ENCODE measurements at places on chromosomes 16 and 17.

DNA sequence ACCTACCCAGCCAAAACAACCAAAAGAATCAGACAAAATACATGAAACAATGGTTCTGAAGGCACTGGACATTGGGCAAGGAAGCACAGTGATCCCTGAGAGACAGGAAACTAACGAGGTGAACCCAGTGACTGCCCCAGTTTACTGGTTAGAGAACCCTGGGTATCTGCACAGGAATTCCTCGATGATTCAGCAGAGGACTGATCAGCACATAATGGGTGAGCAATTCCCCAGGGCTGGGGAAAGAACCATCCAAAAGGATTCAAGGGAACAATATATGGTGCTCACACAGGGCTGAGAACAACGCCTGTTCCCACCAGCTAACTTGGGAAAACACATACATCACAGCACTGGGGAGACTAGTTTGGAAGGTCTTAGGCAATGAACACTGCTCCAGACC is 167.2 kb downstream of the PARN start:
- DNase-seq, result no peak

DNA sequence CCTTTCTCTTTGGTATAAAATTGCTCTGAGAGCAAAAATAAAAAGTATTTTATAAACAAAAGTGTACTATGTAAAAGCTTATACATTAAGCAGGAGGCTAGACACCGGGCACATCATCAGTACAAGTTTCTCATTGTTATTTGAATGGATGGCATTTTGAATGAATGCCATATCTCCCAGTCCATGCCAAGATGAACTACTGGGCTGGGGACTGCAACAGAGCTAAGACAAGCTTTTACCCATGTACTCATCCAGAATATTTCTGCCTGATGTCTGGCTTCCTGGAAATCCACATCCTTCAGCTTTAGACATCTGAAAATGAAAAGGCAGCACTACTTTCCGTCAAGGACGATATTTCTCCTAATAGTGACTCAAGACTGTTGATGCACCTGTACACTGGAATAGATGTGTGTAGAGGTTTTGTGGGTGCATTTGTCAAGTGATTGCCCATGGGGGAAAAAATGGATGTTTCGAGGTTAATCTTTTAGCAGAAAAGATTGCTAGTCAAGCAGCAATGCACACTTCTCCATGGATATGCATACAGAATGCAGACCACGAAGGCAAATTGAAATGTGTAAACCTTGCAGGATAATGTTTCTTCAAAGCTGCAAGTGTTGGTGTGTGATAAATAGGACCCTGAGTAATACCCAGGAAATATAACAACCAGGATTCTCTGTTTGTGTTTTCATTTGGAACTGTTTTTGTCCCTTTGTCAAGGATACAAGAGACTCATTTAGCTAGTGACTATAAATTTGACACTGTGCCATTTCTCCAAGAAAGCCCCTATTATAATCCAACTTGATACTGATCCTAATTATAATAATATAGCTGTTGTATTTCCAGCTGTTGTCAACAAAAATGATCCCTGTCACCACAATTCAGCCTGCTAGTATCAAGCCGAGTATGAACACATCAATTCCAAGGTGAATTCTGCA is 173.8 kb downstream of the CDH8 start:
- DNase-seq, result no peak

GRCh38 chr16:52581530-52581929 is 34.6 kb upstream of the TOX3 start:
- DNase-seq, result no peak

GRCh38 chr17:68612923-68613292 is 11.7 kb upstream of the FAM20A start:
- DNase-seq, result no peak

DNA sequence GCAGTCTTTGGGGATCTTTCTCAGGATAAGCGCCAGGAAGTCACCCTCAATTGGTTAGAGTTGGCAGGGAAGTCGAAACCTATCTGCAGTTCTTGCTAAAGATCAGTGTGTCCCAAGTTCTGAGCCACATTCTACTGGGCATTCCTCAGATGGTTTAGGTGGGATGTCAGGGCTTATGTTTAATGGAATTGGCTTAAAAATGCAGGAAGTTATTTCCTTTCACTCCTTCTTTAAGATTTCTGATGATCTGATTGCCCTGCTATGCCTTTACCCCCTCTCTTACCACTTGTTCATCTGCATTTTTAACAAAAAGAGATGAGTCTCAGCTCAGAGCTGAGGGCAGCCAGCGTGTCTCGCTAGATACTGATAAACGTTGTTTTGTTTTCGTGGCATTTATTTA is 30.8 kb downstream of the FOXL1 start:
- DNase-seq, result no peak

GRCh38 chr17:7626956-7627249 is 718 bp downstream of the SAT2 start:
- DNase-seq, result no peak

- no peak for DNase-seq
Observed at GRCh38 chr16:17083628-17084027, 387.1 kb downstream of the XYLT1 start.

DNA sequence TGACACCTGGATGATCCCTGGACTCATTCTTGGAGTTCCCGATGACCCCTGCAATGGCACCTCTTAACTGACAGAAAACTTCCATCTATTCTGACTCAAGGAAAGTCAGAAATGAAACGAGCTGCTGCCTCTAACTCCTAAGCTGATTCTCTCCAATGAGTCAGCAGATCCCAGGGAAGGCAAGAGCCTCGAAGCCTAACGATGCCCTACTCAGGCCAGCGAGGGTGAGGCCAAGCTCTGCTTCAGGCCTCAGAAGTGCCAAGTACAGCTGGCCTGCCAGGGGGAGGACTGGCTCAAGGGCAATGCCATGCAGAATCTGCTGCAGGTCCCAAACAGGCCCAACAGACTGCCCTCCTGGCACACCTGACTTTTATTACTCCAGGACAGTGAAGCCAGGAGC is 36.3 kb downstream of the PLXDC1 start:
- DNase-seq, result no peak

GRCh38 chr16:85471469-85472431 is 141.4 kb upstream of the GSE1 start:
- no peak for DNase-seq

GRCh38 chr16:67024384-67025209 is 4.4 kb upstream of the CBFB start:
- no peak for DNase-seq

- no peak for DNase-seq
Observed at GRCh38 chr16:50253514-50253910, 12.8 kb upstream of the ADCY7 start.

DNA sequence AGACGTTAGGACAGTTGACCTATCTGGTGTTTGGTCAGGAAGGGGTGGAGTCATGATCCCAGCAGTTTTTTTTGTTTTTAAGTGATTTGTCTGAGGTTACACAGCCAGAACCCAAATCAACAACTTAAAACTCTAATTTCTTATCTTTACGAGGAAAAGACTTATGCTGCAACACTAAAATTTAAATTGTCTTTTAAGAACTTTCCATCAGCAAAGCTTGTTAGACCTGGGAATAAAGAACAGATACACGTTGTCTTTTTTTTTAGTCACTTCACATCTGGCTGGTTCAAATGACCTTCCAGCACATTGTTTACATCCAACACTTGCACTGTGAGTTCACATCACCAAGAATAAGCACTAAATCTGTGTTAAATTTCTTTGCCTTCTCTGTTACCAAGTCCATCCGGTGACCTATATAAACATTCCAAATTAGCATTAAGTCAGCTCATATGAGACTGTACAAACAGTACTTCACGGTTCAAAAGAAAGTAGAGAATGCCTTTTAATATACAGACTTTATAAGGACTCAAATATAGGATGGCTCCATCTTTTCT is 115.0 kb downstream of the HS3ST2 start:
- DNase-seq, result no peak

- DNase-seq, result no peak
Observed at GRCh38 chr17:28716740-28717577, 709 bp downstream of the RAB34 start.

- no peak for DNase-seq
Observed at GRCh38 chr17:17590883-17591354, 589 bp downstream of the PEMT start.

DNA sequence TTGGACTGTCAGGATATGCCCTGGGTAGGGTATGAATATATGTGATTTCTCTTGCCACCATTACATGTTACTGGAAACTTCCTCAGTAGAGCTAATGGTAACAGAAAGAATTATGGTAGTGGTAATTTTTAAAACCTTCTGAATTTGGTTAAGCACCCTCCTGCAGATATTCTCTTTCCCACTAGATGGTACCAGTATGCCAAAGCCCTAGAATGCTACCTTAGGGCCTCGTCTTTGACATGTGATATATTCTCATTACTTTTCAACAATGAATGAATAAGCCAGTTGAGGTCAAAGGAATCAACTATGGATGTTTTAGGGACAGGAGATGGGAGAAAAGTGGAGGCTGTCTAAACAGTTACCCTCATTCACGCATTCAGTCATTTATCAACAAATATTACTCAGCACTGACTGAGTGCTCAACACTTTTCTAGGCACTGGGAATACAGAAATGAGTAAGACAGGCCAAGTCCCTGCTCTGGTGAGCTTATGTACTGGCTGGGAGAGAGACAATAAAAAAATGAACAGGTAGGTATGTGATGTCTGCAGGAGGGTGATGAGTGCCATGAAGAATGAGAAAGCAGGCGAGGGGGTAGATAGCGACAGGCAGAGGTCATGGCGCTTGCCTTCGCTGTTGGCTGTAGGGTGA is 14.7 kb downstream of the CDH13 start:
- no peak for DNase-seq

GRCh38 chr16:57648125-57648524 is 19.7 kb downstream of the ADGRG1 start:
- no peak for DNase-seq

- DNase-seq, result no peak
Observed at GRCh38 chr17:1422885-1423284, 22.9 kb upstream of the YWHAE start.

DNA sequence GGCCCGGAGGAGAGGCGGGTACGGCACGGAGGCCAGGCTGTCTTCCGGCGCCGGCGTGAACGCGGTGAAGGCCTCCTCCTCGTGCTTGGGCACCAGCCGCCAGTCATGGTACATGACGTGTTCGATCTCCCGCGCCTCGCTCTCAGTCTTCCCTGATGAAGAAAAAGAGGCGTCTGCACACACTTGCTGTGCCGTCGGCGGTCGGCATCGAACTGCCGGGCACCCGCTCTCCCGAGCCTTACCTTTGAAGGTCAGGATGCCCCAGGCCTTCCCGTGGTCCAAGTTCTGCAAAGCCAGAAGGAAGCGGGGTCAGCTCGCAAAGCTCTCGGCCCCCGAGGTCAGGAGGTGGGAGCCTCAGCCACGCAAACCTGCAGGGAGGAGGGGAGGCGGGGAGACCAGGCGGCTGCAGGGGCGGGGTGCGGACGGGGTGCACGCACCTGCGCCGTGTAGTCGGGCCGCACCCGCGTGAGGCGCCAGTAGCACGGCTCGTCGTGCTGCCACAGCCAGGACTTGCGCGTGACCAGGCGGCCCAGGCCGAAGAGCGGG is at the start of gene EME2:
Gene EME2 (plus strand): TSS at position 449 of the 546 bp plus-strand sequence. CDS start 418 bp downstream, outside the sequence.
- DNase-seq, result peak; percentile 28

DNA sequence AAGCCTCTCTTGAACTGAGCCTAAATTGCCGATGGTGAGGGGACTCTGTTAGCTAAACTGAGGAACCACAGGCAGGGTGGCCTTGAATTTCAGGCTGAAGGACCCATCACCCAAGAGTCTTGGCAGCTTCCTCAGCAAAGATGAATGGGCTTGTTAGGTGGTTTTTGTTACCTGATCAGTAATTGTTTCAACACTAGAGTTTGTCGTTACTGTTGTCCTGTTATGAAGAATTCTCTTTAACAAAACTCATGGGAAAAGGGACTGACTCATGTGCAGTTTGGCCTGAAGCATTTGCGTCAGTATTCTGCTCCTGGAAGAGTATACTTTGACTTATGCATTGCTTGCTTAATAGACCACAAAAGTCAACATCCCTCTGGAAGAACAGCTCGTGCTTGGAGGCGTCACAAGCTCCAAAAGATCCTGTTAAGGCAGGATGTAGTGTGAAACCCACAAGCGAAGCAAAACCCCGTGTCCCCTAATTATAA is 206.0 kb downstream of the IRX3 start:
- no peak for DNase-seq

DNA sequence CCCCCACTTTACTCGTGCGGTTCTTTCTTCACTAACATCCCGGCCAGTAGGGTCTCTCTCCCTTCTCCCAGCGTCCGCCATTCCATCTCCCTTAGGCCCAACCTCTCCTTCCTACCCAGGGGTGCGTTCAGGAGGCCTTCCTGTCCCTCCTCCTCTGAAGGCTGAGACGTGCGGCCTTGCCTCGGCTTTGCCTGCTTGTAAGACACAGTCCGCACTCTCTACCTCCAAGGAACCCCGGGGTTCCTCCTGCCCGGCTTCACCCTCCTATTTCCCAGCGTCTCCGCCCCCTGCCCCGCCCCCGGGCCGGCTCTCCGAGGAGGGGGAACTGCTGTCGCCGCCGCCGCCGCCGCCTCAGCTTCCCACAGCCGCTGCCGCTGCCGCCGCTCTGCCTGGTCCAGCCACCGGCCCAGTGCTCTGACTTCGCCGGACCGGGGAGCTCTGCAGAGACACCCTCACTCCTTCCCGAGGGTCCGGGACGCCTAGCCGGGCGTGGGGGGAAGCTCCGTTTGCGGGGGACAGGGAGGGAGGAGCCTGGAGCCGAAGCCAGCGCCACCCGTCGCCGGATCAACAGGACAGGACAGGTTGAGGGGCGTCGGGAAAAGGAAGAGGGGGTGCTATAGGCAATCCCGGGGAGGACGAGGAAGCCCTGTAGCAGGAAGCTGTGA is 1.2 kb upstream of the FGF11 start:
- DNase-seq, result peak; percentile 51

GRCh38 chr17:30477774-30478115 is 537 bp downstream of the GOSR1 start:
- DNase-seq, result peak; percentile 9

GRCh38 chr17:43003542-43004172 is 2.9 kb upstream of the IFI35 start:
- DNase-seq, result no peak

- no peak for DNase-seq
Observed at GRCh38 chr16:87860553-87861299, 8.6 kb downstream of the SLC7A5 start.

DNA sequence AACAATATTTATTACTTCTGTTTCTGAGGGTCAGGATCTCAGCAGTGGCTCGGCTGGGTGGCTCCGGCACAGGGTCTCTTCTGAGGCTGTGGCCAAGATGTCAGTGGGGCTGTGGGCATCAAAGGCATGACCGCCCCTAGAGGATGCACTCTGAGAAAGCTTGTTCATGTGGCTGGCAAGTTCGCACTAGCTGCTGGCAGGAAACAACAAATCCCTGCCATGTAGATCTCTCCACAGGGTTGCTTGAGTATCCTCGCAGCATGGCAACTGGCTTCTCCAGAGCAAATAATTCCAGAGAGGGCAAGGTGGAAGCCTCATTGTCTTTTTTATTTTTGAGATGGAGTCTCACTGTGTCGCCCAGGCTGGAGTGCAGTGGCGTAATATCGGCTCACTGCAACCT is 12.5 kb downstream of the KCTD13 start:
- no peak for DNase-seq

- DNase-seq, result peak; percentile 44
Observed at GRCh38 chr16:68289621-68290329, 21.0 kb downstream of the SLC7A6OS start.

- no peak for DNase-seq
Observed at GRCh38 chr16:79752396-79752795, 151.9 kb upstream of the MAF start.

GRCh38 chr16:11722468-11722808 is 20.2 kb downstream of the TXNDC11 start:
- DNase-seq, result no peak

All from T-cell (primary cell).